ENCODE measurements at places on chromosomes 1 and 21.

DNA sequence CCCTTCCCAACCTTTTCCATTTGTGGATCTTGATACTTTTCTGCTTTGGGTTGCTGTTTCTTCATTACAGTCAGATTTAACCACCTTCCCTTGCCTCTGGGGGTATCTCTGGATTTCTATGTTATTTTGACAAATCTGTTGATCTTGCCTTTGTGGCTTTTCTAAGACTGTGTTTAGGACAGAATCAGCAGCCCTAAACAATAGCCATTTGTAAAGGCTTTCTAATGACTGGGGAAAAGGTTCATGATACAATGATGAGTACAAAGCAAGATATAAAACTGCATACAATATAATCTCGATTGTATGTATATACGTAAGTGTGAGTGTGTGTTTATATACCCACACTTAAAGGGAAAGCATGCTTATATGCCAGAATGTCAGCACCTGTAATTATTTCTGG lies 27.8 kb downstream of the FAM20B start:
- no peak for DNase-seq

GRCh38 chr1:20609541-20609940 lies 20.6 kb downstream of the CDA start:
- no peak for DNase-seq

DNA sequence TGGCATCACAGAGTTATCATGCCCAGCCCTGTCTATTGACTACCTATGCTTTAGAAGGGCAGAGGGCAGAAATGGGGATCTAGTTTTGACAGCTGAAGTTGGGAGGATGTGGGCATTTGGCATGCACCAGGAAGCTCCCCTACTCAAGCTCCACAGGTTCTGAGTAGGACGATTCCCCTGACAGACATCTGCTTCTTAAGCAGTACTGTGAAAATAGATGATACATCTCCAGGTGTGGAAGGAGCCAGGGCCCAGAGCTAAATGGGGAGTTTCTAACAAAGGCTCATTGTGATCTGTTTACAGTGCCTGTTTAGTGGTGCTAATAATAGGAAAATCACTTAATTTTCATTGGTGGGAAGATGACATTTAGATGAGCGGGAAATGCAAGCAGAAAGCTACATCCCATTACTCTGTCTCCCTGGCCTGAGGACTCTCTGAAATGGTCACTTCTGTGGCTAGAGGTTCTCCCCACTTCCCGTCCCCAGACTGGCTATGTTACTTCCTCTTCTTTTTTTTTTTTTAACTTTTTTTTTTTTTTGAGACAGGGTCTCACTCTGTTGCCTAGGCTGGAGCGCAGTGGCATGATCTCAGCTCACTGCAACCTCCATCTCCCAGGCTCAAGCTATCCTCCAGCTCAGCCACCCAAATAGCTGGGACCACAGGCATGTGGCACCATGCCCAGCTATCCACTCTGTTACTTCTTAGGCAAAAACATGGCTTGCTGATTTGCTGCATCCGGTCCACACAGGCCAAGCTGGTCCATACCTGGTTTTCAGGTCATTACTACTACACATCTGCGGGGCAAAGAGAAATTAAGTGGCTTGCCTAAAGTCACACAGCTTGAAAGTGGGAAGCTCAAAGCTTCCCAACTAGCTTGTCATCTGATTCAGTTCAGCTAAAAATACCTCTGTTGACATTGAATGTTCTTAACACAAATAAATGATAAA lies 23.2 kb upstream of the CNIH3 start:
- DNase-seq: no peak

GRCh38 chr1:86137436-86137835 lies 19.1 kb downstream of the COL24A1 start:
- no peak for DNase-seq

DNA sequence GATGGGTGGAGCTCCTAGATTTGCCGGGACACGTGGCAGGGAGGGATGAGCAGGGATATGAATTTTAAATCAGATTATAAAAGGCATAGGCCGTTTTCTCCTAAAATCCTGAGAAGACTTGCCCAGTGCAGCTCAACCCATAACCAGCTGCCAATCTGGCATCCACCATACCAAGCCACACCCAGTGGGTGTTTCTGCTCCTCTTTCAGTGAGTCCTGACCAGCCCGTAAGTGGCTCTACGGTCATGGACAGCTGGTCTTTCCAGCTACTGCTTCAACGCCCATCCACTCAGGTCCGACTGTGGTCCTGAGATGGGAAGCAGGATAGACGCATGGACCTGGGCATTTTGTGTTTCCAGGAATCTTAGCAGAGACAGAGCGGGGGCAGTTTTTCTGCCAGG lies 107.2 kb downstream of the LAMC2 start:
- no peak for DNase-seq

GRCh38 chr1:89734442-89734841 lies 86.4 kb upstream of the LRRC8D start:
- DNase-seq: no peak

- DNase-seq: no peak
These were observed 17.4 kb downstream of the ENSA start for GRCh38 chr1:150612014-150612345.

- DNase-seq: no peak
These were observed 321.3 kb downstream of the KIF26B start for GRCh38 chr1:245475961-245476516.

- no peak for DNase-seq
These were observed 86.4 kb downstream of the DDAH1 start for GRCh38 chr1:85378534-85378933.

DNA sequence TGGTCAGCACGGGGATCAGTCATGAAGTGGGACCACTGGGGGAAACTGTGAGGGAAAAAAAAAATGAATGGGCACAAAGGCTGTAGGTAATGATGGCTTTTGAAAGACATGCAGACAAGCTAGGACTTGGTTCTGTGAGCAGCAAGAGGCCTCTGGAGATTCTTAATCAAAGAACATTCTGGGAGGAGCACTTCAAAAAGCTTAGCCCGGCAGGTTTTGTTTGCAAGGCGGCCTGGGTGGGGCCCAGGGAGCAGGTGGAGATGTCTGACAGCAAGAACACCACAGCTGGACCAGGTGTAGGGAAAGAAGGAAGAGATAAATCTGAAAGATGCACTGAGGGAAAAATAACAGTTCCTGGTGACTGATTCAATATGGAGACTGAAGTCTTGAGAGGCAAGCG lies 6.0 kb downstream of the TEX35 start:
- DNase-seq: no peak

DNA sequence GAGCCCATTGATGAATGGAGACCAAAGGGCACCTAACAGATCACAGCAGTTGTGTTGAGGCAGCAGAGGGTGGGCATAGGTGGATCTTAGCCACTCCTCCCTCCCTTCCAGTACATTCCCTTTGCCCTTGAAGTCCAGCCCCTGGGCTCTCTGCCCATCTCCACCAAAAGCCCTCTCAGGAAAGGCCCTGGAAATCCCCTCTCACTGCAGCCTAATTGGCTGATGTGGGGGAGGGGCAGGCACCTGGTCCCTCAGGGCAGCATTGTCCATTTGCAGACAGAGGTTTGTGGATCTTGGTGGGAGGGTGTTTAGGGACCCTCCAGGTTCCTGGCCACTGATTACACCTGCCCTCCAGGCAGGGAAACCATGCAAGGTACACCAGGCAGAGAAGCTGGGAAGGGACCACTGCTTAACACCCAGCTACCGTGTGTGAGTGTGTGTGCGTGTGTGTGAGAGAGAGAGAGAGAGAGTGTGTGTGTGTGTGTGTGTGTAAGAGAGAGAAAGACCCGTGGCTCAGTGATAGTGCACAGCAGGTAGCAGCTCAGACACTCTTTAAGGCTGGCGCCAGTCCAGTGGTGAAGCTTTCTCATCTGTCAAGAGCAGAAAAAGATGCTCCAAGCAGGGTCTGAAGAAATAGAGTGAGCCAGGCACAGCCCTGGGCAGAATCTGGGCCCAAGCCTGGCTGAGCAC lies 71.1 kb downstream of the MATN1 start:
- DNase-seq: no peak

DNA sequence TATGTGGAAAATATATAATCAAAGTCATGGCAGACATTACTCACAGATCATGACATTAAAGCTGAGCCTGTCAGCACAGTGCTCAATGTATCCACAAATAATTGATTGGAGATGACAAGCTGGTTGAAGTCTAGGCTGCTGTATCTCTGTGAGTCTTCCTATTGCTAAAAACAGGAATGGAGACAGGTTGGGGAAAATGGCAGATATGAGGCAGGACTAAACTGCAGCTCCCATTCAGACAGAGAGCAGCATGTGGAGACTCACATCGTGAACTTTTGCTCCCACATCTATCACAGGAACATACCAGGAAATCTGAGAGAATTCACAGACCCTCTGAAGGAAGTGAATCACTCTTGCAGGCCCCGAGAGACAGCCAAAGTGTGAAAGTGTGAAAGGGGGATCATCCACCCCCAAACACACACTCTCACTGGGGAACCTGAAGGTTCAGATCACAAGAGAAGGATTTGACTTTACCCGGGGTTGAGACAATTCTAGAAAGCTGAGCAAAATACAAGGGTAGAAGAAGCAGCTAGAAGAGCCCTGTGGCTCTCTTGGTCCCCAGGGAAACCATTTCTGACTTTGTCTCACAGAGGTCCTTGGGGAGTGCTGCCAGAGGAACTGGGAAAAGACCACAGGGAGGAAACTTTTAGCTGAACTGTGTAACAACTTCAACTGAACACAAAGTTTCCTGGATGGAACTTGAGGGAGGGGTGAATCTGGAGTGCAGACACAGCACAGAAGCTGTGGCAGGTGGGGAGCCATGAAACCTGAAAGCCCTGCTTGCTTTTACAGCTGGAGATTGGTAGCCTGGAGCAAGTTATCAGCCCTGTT lies 173.4 kb downstream of the S1PR1 start:
- no peak for DNase-seq

DNA sequence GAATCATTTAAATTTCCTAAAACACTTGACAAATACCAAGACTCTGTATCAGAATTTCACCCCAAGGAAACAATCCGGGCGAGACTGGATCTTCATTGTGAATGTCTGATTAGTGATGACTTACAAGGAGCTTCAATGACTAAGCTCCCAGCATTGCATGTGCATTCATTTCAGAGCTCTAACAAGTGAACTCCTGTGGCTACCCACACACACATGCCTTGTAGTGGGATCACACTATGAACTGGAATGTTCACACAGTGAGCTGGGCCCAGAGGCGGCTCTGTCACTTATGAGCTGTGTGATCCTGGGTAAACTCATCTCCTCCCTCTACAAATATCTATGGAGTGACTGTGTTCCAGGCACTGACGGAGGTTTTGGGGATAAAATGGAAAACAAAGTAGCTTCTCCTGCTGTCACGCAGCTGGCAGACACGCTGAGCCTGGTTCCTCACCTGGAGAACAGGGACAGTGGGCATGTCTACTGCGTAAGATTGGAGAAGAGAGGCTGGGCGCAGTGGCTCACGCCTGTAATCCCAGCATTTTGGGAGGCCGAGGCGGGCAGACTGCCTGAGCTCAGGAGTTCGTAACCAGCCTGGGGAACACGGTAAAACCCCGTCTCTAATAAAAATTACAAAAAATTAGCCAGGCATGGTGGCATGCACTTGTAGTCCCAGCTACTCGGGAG lies 56.9 kb downstream of the CLSTN1 start:
- DNase-seq: no peak

- no peak for DNase-seq
These were observed 544.1 kb downstream of the KIF26B start for GRCh38 chr1:245698860-245699259.

GRCh38 chr1:18936814-18937481 lies 19.5 kb downstream of the IFFO2 start:
- DNase-seq: no peak

DNA sequence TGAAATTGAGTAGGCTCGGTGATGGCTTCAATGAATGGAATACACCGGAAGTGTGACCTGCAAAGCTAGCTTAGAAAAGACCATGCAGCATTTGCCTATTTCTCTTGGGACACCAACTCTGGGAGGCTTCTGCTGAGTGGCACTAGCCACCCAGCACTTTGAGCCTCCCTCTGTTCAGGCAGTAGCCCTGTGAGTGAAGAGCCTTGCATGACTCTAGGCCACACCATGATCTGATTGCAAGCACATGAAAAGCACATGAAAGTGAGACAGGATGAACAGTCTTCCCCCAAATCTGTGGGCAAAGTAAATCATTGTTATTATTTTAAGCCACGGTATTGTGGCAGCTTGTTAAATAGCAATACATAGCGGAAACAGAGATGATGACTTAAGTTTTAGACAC lies 2.8 kb downstream of the CD48 start:
- DNase-seq: no peak

- no peak for DNase-seq
These were observed 695 bp upstream of the ALG14 start for GRCh38 chr1:95073446-95073845.

DNA sequence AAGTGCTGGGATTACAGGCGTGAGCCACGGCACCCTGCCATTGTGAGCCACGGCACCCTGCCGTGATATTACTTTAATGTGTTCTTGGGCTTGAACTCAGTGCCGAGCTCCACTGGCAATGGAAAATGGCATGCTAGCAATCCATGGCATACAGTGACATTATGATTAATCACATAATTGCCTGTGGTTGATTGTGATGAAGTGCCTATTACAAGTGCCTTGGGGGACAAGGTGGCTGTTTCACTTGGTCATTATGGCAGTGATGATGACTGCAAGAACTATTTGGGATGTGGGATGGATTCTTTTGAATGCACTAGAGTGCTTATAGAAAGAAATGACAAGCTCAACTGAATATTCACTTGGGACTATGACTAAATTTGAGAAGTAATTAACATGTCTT lies 22.3 kb upstream of the HPCAL4 start:
- DNase-seq: no peak

All from stimulated activated CD4-positive, alpha-beta T cell treated with anti-CD3 and anti-CD28 coated beads, Interleukin-15, amount 100 ng/mL, for 48 hours (primary cell).